SJSA1 (cell line): ENCODE measurements at places on chromosomes 13 and 19. TPM values are rescaled to one million over a fixed set of nuclear protein-coding genes. Genes with fewer than 3 reads are reported as not detected.
A peak's percentile ranks its signal among the peaks of the same experiment; 100 is the strongest.

The NKPD1 gene
- not detected in 2 replicates for total RNA-seq

The SIGLEC12 gene
- not detected in 2 replicates for total RNA-seq

The SIGLEC9 gene
- not detected in 2 replicates for total RNA-seq

The KCTD15 gene
- 3.0 and 4.3 TPM in 2 replicates for total RNA-seq

The IFI30 gene
- total RNA-seq = 2.7 TPM in 1 of 2 replicates, not detected in the other

The CEACAM8 gene
- total RNA-seq = not detected in 2 replicates

The SIAH3 gene
- total RNA-seq = 0.08 TPM in 1 of 2 replicates, not detected in the other

- H3K4me1 ChIP-seq = no peaks in the 10 kb centered on the region
- H3K36me3 ChIP-seq = no peaks in the 10 kb centered on the region
- no peak overlapping the region for H3K4me3 ChIP-seq
- DNase-seq = no peak
These were observed 353.6 kb upstream of the GPC6 start for GRCh38 chr13:92873029-92873428.

GRCh38 chr13:40772765-40773473 is 1.9 kb upstream of the MRPS31 start:
- H3K27me3 ChIP-seq = no peaks in the 10 kb centered on the region
- peaks cover 13% of the 10 kb centered on the region for H3K4me1 ChIP-seq
- no peak overlapping the region for H3K27ac ChIP-seq
- H3K36me3 ChIP-seq = no peaks in the 10 kb centered on the region
- no peak for DNase-seq
- H3K4me3 ChIP-seq = no peak overlapping the region

- H3K36me3 ChIP-seq = peaks cover 29% of the 10 kb centered on the region
- no peak overlapping the region for H3K27ac ChIP-seq
- no peak for DNase-seq
These were observed 41.2 kb downstream of the BRD4 start for GRCh38 chr19:15291089-15291488.

GRCh38 chr13:42970824-42971690 is 21.0 kb downstream of the EPSTI1 start:
- no peaks in the 10 kb centered on the region for H3K27me3 ChIP-seq
- no peak for DNase-seq
- H3K4me1 ChIP-seq = no peaks in the 10 kb centered on the region
- no peak overlapping the region for H3K27ac ChIP-seq
- H3K4me3 ChIP-seq = no peak overlapping the region

DNA sequence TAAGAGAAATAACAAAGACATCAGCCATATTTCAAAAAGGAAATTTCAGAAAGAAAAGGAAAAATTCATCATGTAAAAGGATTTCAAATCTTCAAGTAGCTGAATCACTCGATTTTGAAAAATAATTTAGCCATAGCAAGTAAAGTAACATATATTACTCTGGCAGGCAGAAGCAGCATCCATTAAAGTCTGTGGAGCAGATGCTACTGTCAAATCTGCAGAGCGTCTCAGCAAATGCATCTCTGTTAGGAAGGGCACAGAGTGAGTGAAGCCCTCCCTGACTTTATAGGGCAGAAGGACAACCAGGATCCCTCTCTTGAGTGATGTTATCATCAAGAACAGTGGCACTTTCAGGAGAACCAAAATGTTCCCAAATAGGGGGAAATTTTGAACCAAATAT is 445.5 kb downstream of the EFNB2 start:
- H3K27ac ChIP-seq = no peak overlapping the region
- H3K4me3 ChIP-seq = no peak overlapping the region
- H3K4me1 ChIP-seq = 0 out of 2 replicates have a peak, but pooled peaks cover 4% of the 10 kb centered on the region
- no peaks in the 10 kb centered on the region for H3K27me3 ChIP-seq

GRCh38 chr19:16702123-16702522 is 17.5 kb upstream of the NWD1 start:
- H3K27ac ChIP-seq = no peak overlapping the region
- no peaks in the 10 kb centered on the region for H3K27me3 ChIP-seq
- H3K4me3 ChIP-seq = no peak overlapping the region

DNA sequence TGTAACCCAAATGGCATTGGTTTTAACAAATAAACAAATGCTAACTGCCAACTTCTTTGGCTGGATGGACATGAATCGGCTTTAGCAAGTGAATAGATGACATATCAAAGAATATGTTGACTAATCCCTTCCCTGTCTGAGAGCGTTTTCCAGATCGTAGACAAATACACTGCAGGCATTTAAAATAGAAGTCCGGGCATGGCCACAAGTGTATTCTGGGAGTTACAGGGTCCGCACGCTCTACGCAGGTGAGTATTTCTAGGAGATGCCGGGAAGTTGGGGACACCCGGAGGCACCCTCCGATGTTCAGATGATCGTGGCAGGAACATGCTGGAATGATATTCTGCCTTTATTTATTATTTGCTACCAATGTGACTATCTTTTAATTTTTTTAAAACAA is 53.2 kb upstream of the ZNF536 start:
- no peak overlapping the region for H3K4me3 ChIP-seq
- no peak for DNase-seq
- no peak overlapping the region for H3K27ac ChIP-seq

DNA sequence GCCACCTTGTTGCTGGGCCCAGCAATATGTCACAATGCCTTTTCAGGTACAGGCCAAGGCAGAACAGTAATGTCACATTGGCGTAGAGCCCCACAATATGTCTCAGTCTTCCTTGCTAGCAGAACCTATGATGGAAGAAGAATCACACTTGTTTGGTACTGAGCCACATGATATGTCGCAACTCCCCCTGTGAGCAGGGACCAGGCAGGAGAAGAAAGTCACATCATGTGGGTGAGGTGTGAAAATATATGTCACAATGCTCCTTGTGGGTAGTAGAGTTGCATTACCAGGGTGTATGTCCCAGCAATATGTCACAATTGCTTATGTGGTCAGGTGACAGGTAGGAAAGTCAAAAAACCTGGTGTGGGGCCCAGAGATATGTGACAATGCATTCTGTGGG is 7.1 kb upstream of the ZNF91 start:
- no peaks in the 10 kb centered on the region for H3K4me1 ChIP-seq
- no peak overlapping the region for H3K4me3 ChIP-seq
- no peaks in the 10 kb centered on the region for H3K27me3 ChIP-seq
- no peak overlapping the region for H3K27ac ChIP-seq
- no peak for DNase-seq

GRCh38 chr13:29733147-29733611 is 117.2 kb downstream of the UBL3 start:
- H3K4me3 ChIP-seq = no peak overlapping the region
- no peaks in the 10 kb centered on the region for H3K4me1 ChIP-seq
- DNase-seq = no peak
- no peaks in the 10 kb centered on the region for H3K36me3 ChIP-seq
- H3K27me3 ChIP-seq = no peaks in the 10 kb centered on the region

DNA sequence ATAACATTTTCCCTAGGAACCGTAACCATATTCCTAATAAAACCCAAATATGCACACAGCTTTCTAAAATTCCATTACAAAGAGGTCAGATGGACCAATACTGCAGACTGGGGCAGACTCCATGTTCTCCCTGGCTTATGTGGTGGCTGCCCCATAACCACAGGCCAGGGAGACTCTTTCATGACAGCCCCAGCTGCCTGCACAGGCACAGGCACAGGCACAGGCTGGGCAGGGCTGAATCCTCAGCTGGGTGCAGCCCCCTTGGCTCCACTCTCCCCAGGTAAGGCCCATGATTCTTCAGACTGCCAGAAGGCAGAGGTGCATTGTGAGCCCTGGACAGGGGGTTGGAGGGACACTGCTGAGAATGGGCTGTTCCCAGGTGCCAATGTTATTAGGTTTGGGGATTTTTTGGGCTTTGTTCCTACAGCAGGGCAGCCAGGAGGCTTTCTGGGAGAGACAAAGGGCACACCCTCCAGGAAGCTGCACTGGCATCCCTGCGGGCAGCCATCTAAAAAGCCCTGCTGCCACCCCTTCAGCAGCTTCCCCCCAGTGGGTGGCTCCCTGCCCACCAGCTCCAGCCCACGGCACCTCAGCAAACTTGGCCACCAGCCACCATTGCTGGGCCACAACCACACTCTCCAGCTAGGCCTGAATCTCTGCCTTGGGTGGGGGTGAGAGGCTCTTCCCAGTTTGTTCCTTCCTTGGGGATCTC is 20.0 kb downstream of the DOCK9 start:
- peaks cover 9% of the 10 kb centered on the region for H3K4me1 ChIP-seq
- H3K4me3 ChIP-seq = no peak overlapping the region

DNA sequence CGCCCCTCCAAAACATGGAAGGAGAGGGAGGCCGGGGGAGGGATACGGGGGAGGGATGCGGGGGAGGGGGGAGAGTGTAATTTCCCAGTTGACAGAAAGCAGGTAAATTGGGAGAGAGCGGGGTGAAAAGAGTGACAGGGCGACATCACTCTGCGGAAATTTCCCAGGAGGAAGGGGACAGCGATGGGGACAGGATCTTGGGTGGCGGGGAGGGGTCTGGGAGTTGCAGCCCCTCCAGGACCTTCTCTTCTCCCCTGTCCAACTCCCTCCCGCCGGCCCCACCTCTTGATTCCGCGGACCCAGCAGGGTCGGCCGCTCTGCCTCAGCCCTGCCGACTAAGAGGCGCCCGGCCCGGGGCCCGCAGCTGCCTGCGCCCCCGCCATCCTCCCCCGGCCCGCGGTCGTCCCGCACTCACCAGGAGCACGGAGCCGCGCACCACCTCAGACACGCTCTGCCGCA is 108.0 kb upstream of the DOCK9 start:
- DNase-seq = peak; percentile 84
- H3K27ac ChIP-seq = no peak overlapping the region
- H3K4me1 ChIP-seq = peaks cover 19% of the 10 kb centered on the region
- H3K27me3 ChIP-seq = no peaks in the 10 kb centered on the region; the same call in 1 of the 2 replicates
- H3K36me3 ChIP-seq = peaks cover 10% of the 10 kb centered on the region

GRCh38 chr13:20799726-20800416 is 26.1 kb upstream of the EEF1AKMT1 start:
- no peak overlapping the region for H3K4me3 ChIP-seq
- H3K4me1 ChIP-seq = peaks cover 15% of the 10 kb centered on the region
- H3K27me3 ChIP-seq = no peaks in the 10 kb centered on the region
- no peak for DNase-seq
- no peak overlapping the region for H3K27ac ChIP-seq

DNA sequence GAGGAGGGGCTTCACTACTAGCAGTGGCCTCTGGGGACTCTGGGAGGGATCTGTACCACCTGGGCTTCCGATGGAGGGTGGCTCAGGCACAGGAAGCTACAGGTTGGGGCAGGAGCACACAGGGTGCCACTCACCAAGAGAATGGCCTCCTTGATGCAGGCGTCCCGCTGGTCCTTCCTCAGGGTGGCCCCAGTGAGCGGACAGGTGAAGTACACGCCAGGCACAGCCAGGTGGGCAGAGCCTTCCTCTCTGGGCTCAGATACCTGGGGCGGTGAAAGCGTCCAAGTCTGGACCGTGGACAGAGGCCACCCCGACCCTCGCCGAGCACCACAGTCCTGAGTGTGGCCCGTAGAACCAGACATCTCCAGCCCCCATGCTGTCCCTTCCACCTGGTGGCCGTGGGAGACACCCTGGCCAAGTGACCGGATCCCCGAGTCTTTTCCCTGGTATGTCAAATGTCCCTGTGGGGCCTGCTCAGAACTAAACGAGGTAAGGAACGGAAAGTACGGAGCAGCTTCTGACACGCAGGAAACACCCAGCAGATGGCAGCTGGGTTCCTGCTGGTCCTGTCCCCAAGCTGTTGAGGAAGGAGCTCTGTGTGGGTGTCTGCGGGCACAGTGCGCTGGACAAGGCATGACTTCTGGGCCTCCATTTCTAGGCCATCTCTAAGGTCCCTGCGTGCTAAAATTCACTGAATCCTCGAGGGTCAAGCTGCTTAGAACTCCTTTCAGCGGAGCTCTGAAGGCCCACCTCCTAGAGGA is 5.2 kb downstream of the UBXN6 start:
- H3K36me3 ChIP-seq = peaks cover 63% of the 10 kb centered on the region
- H3K27me3 ChIP-seq = no peaks in the 10 kb centered on the region
- no peak overlapping the region for H3K4me3 ChIP-seq
- peaks cover 20% of the 10 kb centered on the region for H3K4me1 ChIP-seq

DNA sequence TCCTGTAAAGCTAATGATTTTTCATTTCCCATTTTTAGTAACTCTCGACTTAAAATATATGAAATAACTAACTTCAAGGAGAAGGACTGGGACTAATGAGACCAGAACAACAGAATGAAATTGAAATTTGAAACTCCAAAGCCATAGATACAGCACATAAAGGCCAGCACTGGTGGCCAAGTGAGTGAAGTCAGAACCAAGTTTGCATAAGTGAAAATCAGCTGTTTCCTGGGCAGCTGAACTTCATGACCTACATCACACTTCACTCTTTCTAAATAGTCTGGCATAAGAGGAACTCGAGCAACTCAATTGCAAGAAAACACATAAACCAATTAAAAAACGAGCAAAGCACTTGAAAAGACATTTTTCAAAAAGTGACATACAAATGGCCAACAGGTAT is 84.5 kb downstream of the DCLK1 start:
- no peak overlapping the region for H3K4me3 ChIP-seq
- H3K4me1 ChIP-seq = no peaks in the 10 kb centered on the region
- H3K27me3 ChIP-seq = no peaks in the 10 kb centered on the region
- no peak overlapping the region for H3K27ac ChIP-seq

DNA sequence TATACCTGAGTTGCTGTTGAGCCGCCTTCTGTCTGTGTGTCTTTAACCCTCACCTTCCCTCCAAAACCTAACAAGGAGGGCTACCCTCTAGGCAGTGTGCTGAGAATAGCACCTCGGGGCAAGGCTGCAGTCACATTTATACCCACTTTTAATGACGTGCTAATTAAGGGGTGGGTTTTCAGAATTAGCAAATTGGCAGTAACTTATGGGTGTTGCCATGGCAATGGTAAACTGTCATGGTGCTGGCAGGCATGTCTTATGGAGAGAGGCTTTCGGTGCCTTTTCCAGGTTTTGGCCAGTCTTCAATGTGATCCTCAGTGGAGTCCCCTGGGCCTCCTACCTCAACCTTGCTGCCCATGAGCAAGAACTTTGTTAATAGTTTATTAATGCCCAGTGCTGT is 1.2 kb upstream of the PNMA8A start:
- H3K36me3 ChIP-seq = no peaks in the 10 kb centered on the region
- H3K27ac ChIP-seq = no peak overlapping the region
- H3K27me3 ChIP-seq = no peaks in the 10 kb centered on the region
- no peak for DNase-seq
- no peak overlapping the region for H3K4me3 ChIP-seq

GRCh38 chr19:917323-918151 is at the start of gene KISS1R:
KISS1R (plus strand) TSS chr19:917333; CDS start chr19:917503, 170 bp downstream.
- DNase-seq = peak; percentile 50
- H3K36me3 ChIP-seq = no peaks in the 10 kb centered on the region
- no peak within 1 kb of the TSS for H3K27ac ChIP-seq
- peaks cover 21% of the 10 kb centered on the region for H3K4me1 ChIP-seq
- H3K27me3 ChIP-seq = peaks cover 45% of the 10 kb centered on the region

GRCh38 chr19:2700660-2701360 is 1.7 kb downstream of the GNG7 start:
- H3K36me3 ChIP-seq = no peaks in the 10 kb centered on the region
- no peak overlapping the region for H3K27ac ChIP-seq
- no peak overlapping the region for H3K4me3 ChIP-seq

GRCh38 chr13:39035799-39036198 is 2.1 kb downstream of the PROSER1 start:
- no peaks in the 10 kb centered on the region; the same call in 1 of the 2 replicates for H3K36me3 ChIP-seq
- no peak overlapping the region for H3K27ac ChIP-seq
- H3K4me3 ChIP-seq = peak overlapping the region; percentile 81
- no peak for DNase-seq
- H3K4me1 ChIP-seq = peaks cover 7% of the 10 kb centered on the region; the same call in 1 of the 2 replicates

- H3K27ac ChIP-seq = peak overlapping the region; percentile 25; the same call in 1 of the 2 replicates
- H3K27me3 ChIP-seq = no peaks in the 10 kb centered on the region
- no peak overlapping the region for H3K4me3 ChIP-seq
These were observed 66.1 kb upstream of the FRY start for GRCh38 chr13:31965361-31966066.
